ENCODE measurements at places on chromosomes 2 and 18.

GRCh38 chr2:110865188-110865587, 132.8 kb downstream of the ACOXL start:
- DNase-seq: no peak

GRCh38 chr2:19767899-19768298, 133.9 kb downstream of the TTC32 start:
- DNase-seq: no peak

DNA sequence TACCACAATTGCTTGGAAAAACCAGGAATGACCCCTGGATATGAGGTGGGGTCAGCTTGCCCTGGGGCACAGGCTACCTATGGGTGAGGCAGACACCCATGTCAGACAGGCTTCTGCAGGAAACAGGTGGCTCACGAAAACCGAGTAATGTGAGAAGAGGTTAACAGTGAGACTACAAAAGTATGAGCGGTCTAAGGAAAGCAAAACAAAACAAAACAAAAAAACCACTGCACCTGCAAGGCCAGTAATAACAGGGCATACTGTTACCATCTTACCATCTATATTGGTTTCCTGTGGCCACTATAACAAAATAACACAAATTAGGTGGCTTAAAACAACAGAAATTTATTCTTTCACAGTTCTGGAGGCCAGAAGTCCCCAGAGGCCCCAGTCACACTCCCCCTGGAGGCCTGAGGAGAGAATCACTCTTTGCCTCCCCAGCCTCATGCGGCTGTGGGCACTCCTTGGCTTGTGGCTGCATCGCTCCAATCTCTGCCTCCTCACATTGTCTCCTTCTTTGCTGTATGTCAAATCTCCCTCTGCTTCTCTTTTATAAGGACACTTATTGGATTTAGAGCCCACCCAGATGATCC, 86.6 kb upstream of the EPC2 start:
- no peak for DNase-seq

- no peak for DNase-seq
These were observed 2.6 kb upstream of the RFX8 start for GRCh38 chr2:101477556-101477955.

GRCh38 chr2:9952286-9952737, 819 bp downstream of the GRHL1 start:
- DNase-seq: no peak

GRCh38 chr2:24485197-24485596, 5.9 kb upstream of the NCOA1 start:
- no peak for DNase-seq

Measured in stimulated activated CD8-positive, alpha-beta memory T cell treated with anti-CD3 and anti-CD28 coated beads, Interleukin-4, amount 100 ng/mL, for 1 hour (primary cell).